ENCODE measurements at places on chromosomes 3 and 15.

- DNase-seq: no peak
Measured at GRCh38 chr3:175885231-175885766, 1026.2 kb downstream of the NAALADL2 start.

GRCh38 chr3:114329823-114330222 lies 36.0 kb downstream of the TIGIT start:
- DNase-seq: no peak

DNA sequence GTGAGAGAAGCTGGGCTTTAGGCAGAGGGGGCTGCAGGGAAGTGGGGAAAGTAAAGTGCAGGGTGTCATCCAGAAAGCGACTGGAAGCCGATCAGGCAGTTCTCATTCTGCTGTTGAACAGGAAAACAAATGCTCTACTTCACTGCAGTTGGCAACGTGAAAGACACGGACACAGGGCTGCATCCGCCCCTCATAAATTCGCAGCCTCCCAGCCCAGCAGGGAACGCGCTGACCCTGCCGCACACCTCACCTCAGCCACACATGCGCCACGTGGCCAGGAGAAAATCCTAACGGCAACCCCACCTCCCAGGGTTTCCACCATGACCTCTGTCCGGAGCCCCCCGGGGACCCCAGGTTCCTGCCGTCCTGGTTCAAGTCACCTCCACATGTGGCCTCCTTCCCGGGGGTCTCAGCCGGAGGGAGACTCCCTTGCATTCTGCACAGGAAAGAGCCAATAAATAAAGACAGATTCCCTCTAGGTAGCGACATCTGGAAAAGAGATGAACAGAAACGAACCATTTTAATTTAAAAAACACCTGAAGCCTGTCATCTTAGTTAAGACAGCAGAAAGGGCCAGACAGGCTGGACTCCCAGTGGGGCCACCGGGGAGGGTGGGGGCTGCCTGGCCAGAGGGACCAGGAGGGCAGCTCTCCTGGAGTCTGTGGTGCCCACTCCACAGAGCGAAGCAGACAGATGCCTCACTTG lies 118.7 kb downstream of the TMEM266 start:
- DNase-seq: no peak

DNA sequence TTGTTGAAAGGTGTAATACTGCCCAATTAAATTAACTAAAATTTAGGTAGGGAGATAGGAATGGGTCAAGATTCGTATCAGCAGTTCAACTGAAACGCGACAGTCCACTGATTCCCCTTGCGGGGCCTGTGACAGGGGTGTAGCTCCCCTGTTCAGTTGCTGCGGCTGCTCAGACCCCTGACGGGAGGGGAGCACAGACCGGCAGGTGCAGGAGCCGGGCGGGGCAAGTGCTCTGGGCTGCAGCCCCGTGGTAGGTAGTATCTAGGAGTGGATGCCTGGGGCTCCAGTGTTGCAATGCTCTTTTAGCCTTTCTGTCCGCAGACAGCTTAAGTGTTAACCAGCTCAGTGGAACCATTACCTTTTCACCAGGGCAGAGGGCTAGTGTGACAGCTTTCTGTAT lies 164.9 kb downstream of the ROBO2 start:
- no peak for DNase-seq

DNA sequence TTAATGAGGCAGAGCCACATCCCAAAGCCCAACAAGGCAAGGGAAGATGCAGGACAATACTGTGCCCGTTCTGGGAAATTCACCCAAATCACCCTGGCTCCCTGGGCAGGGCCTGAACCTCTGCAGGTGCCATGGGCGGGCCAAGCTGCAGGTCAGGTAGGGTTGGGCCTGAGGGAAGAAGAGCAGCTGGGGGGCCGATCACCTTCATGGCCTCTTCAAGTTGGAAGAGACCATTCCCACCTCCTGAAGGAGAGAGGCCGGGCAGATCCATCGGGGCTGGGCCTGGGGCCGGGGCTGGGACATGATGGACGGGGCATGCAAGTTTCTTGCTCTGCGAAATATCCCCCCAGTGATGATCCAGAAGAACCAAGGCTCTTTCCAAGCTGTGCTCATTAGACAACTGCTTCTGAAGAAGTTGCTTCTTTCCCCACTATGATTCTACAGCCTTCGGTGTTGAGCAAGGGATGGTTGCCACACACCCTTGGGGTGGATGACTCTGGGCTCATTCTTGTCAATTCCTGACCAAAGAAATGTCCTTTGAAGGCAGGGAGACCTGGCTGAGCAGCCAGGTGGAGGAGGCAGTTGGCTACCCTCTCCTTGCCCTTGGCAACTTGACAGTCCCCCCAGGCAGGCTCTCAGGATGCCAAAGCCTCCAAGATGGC lies 38.2 kb downstream of the KLHL25 start:
- no peak for DNase-seq

DNA sequence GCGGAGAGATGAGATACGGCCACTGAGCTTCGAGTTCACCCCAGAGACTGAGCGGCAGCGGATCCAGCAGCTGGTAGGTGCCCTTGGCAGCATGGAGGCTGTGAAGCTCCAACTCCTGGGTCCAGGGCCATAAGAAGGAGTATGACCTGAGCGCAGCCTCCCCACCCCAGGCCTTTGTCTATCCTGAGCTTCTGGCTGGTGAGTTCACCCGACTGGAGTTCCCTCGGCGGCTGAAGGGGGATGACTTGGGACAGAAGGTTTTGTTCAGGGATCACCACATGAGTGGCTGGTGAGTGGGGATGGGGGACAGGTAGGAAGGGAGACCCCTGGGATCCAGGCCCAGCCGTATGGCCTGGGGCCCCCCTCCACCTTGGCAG lies 2.6 kb downstream of the PPM1M start:
- DNase-seq: no peak

- no peak for DNase-seq
Measured at GRCh38 chr15:91075739-91076138, 24.3 kb upstream of the SV2B start.

DNA sequence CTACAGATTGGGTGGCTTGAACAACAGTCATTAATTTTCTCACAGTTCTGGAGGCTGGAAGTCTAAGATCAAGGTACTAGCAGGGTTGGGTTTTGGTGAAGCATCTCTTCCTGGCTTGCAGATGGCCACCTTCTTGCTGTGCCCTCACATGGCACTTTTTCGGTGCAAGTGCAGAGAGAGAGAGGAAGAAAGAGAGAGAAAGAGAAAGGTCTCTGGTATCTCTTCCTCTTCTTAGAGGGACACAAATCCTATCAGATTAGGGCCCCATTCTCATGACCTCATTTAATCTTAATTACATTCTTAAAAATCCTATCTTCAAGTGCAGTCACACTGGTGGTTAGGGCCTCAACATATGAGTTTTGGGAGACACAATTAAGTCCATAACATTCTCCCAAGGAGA lies 167.1 kb downstream of the NFKBIZ start:
- DNase-seq: no peak

- no peak for DNase-seq
Measured at GRCh38 chr15:78368651-78369050, 28.5 kb downstream of the CRABP1 start.

DNA sequence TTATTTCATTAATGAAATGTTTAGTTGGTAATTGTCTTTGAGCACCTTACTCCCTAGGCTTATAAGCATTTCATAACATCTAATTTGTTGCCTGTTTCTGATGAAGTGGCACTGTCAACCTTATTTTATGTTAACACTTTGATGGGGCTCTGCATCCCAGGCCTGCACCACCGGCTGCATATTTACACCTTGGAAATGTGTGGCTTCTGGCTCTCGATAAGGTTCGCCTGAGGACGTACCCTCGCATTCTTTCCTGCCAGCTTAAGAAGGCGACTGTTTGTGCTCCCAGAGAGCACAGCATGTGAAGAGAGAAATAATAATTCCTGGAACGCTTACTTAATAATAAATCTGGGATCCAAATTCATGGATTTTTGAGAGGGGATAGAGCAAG lies 763.3 kb upstream of the CFAP20DC start:
- no peak for DNase-seq

DNA sequence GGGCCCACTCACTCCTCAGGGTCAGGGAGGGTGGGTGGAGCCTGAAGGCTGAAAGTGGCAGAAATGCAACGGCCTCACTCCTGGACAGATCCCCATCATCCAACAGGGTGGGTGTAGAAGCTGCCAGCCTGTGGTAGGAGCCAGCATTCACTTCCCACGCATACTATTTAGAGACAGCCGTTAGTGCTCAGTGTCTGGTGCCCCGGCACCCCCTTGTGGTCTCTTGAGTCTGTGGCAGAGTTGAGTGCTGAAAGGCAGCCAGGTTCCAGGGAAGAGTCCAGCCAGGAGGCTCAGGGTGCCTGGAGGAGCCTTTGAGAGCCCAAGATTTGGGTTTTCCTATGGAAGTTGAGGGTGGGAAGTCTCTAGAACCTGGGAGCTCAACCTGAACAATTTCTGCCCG lies 2.1 kb upstream of the GNAT1 start:
- no peak for DNase-seq

GRCh38 chr15:35673093-35673684 lies 127.2 kb upstream of the DPH6 start:
- DNase-seq: no peak

DNA sequence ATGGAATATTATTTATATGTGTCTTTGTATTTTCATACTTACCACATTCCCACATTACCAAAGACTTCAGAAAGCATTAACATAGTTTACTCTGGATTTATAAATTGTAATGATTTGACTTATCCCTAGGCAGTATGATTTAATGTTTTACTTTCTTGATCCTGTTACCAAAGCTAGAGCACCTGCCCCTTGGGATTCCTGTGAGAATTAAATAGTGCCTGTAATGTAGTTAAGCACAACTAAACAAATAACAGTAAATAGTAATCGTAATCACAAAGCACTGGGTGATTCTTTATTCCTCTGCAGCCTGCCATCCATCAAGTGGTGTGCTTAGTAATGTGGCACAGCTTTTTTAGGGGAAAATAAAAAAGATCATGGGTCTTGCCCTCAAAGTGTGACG lies 39.1 kb downstream of the ATP2C1 start:
- no peak for DNase-seq
